ENCODE measurements at places on chromosomes 16 and 17. TPM values are rescaled to one million over a fixed set of nuclear protein-coding genes. Genes with fewer than 3 reads are reported as not detected.

DNA sequence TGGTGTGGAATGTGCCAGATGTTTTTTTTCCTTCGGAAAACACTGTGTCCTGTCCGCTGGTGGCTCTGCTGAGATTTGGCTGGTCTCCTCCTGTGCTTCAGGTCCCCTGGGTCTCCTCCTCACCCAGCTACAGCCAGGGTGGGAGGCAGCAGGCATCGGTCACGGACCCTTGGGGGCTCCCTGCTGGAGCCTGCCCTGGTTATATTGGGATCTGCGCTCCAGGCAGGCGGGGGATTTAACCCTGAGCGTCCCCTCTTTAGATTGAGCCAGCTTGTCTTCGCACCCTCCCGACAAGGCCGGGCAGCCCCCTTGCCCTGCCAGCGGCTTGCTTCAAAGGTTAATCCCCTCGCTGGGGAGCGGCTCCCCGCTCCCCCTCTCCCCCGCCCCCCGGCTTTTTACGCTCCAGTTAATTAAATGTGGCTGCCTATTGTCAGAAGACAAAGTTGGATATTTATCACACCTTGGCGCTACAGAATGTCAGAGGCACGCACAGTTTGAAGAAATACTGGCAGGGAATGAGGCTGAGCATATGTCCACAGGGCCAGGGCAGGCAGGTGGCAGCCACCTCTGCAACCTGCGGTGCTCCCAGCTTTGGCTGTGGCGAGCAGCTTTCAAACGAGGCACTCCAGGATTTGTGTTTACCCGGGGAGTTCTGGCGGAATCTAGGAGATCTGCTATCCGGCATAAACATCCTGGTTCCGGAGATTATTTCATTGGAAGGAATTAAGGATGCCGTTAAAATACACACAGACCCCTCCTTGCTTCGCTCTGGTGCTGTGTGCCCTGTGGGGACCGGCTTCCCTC, 38.2 kb upstream of the GSE1 start:
- H3K4me1 ChIP-seq, result peaks cover 36% of the 10 kb centered on the region
- peak overlapping the region; percentile 64 for H3K27ac ChIP-seq
- H3K4me3 ChIP-seq, result no peak overlapping the region
- no peaks in the 10 kb centered on the region for H3K36me3 ChIP-seq
- peak; percentile 68 for DNase-seq
- no peaks in the 10 kb centered on the region for H3K27me3 ChIP-seq

GRCh38 chr17:20074489-20074888, 65.3 kb downstream of the SPECC1 start:
- H3K4me1 ChIP-seq, result no peaks in the 10 kb centered on the region
- no peak for DNase-seq
- no peak overlapping the region for H3K4me3 ChIP-seq
- no peaks in the 10 kb centered on the region for H3K27me3 ChIP-seq
- H3K27ac ChIP-seq, result no peak overlapping the region
- H3K36me3 ChIP-seq, result no peaks in the 10 kb centered on the region

GRCh38 chr16:67264866-67265265, 14.5 kb upstream of the PLEKHG4 start:
- H3K36me3 ChIP-seq, result no peaks in the 10 kb centered on the region
- no peaks in the 10 kb centered on the region for H3K4me1 ChIP-seq
- H3K27ac ChIP-seq, result no peak overlapping the region
- no peak for DNase-seq
- H3K4me3 ChIP-seq, result no peak overlapping the region

DNA sequence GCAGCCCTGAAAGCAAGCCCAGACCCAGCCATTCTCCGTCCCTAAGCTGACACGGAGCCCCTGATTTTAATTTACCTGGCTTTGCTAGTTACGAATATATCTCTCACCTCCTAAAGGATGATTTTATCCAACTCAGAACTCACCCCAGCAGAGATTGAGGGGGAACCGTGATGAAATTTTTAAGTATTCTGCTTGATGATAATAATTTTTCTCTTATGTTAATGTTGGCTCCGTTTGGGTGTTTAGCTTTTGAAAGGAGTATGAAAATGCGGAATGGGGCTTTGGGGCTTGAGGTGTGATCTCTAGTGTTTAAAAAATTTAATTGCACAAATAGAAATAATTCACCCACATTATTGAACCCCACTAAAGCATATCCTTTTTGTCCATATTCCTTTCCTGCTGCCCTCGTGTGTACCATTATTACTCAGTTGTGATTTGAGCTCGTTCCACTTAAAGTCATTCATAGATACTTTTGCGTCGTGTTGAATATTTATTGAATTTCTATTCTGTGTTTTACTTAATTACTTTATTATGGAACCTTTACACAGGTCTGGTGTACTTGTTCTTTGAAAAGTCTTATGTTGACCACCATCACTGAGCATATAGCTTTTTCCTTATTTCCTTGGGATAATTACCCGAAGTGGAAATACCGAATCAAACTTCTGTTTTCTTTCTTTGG, 775 bp downstream of the PRPSAP2 start:
- no peaks in the 10 kb centered on the region for H3K36me3 ChIP-seq
- H3K27me3 ChIP-seq, result no peaks in the 10 kb centered on the region
- peak overlapping the region; percentile 98 for H3K4me3 ChIP-seq
- no peak for DNase-seq
- peaks cover 4% of the 10 kb centered on the region for H3K4me1 ChIP-seq

GRCh38 chr17:35773679-35774425, 13.2 kb downstream of the C17orf50 start:
- no peaks in the 10 kb centered on the region for H3K36me3 ChIP-seq
- H3K27me3 ChIP-seq, result no peaks in the 10 kb centered on the region
- no peak for DNase-seq
- H3K4me3 ChIP-seq, result no peak overlapping the region

FAM171A2 gene
- 0.24 TPM for total RNA-seq
